ENCODE measurements at places on chromosomes 5 and 9.

DNA sequence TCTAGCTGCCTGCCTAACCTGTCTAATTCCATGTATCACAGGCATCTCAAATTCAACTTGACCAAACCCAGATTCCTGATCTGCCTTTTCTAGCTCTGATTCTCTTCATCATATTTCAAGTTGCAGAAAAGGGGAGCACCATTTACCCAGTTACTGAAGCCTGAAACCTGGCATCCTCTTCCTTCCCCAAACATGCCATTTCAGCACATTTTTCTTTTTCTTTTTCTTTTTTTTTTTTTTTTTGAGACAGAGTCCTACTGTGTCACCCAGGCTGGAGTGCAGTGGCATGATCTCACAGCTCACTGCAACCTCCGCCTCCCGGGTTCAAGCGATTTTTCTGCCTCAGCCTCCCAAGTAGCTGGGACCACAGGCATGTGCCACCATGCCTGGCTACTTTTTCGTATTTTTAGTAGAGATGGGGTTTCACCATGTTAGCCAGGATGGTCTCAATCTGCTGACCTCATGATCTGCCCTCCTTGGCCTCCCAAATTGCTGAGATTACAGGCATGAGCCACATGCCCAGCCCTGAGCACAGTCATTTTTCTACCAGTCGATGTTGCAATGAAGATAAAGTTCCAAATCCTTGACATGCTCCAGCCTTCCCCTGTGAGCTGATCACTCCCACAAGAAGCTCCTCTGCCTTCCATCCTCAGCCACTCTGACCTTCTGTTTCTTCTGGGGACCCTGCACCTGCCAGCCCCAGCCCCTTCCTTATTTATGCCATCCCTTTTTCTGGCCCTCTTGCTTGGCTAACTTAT is 32.2 kb downstream of the ACER2 start:
- no peak for ATAC-seq

DNA sequence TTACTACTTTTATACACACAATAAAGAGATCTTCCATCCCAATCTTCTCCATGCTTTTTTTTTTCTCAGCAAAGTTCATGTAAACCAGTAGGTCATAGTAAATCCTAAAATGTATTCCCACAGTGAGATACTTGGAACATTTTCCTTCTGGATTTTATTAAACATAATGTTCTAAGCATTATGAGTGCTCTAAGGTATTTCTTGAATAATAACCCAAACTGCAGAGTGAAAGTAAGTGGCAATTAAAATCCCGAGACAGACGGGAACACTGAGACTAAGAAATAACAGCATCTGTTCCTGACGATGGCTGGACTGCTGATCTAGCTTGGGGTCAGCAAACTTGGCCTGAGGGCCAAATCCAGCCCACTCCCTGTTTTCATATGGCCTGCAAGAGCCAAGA is 359.8 kb downstream of the ARL15 start:
- ATAC-seq: no peak

GRCh38 chr9:116913536-116913935 is 226.4 kb downstream of the TRIM32 start:
- ATAC-seq: no peak

DNA sequence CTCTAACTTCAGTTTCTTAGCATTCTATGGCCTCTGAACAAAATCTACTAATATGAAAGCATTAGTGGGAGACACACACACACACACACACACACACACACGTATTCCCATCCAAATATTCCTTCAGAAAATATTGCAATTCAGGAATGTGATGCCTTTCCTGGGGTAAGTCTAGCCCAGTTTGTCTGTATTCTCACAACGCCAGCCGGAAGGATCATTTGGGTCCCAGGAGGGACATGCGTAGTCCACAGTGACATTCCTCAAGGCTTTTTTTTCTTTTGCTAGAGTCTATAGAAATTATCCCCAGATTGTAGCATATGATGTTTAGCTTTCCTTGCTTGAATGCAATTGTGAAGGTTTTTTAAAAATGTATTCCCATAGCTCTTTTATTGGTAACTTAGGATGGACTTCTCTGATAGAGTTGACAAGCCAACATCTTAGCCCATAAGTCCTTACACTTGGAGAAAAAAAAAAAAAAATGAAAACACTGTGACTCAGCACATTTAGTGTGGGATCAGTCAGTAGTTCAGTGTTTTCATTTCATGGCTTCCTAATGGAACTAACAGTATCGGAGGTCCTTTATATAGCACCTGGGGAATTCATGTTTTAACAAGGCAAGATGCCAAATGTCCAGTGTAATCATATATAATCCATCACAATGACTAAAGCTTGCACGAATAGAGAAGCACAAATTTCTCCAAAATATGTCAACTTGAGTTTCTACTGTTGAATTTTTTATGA is 316.5 kb downstream of the DIRAS2 start:
- ATAC-seq: no peak

DNA sequence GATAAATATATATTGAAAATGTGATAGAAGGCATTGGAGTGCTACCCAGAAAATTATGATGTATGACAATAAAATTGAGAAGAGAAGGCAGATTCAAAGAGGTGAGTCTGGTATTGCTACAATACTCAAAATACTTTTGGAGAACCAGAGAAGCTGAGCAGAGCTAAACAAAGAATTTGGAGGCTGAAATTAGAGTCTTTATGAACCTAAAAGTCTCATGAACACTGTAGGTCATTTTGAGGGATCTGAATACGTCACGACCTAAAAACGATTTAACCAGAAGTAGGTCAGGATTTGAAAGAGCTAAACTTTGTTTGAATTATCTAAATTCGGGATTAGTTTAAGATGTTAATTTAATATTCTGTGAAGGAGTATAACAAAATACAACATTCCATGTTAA is 182.4 kb upstream of the CDH9 start:
- ATAC-seq: no peak

GRCh38 chr9:84659313-84659712 is 10.2 kb upstream of the NTRK2 start:
- no peak for ATAC-seq

DNA sequence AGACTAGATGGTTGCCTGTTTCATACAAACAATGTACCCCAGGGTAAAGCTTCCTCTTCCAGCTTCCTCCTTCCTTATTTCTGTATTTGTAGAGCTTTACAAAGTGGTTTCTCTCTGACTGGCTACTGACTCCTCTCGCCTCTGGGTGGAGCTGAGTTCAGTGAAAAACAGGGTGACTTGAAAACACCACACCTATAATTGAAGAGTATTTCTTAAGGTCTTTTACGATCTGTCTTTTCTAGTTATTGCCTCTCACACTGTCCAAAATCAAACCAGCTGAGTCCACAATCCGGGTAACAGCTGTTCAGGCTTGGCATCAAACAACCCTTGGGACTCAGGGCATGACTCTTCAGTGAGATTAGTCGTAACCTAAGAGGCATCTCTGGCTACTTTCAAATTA is 200.4 kb downstream of the ARRDC3 start:
- no peak for ATAC-seq

DNA sequence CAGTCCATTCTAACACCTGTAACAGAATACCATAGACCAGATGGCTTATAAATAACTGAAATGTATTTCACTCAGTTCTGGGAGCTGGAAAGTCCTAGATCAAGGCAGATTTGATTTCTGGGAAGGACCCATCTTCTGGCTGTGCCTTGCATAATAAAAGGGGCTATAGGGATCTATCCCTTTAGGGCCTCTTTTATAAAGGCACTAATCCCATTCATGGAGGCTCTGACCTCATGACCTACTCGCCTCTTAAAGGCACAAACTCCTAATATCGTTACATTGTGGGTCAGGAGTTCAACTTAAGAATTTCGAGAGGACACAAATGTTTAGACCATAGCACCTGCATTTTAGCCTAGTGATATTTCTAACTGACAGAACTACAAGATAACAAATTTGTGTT is 619.0 kb downstream of the CDH18 start:
- no peak for ATAC-seq

GRCh38 chr5:98735806-98736507 is 37.5 kb upstream of the RGMB start:
- no peak for ATAC-seq

DNA sequence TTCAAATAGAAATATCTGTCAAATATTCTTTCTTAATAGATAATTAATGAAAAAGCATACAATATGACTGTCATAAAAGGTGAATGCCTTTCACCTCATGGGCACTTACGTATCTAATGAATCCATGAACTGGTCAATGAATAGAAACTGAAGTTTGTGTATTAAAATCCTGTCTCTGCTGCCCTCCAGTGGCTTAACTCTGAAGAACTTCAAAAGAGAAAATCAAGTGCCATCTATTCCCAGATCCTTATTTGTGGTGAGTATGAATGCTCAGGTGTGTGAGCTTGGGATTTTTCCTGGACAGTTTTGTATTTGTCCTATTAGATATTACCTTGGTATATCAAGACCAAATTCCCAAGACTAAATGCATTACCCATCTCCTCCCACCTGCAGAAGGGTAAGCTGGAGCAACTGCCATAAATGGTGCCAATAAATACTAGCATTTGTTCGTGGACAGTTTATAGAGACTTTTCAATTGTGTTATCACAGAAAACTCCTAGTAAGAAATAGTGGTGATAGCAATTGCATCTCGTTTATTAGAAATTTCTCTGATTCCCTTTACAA is 44.0 kb upstream of the SVEP1 start:
- no peak for ATAC-seq

- no peak for ATAC-seq
Observed at GRCh38 chr5:174311121-174311520, 265.6 kb downstream of the NSG2 start.

DNA sequence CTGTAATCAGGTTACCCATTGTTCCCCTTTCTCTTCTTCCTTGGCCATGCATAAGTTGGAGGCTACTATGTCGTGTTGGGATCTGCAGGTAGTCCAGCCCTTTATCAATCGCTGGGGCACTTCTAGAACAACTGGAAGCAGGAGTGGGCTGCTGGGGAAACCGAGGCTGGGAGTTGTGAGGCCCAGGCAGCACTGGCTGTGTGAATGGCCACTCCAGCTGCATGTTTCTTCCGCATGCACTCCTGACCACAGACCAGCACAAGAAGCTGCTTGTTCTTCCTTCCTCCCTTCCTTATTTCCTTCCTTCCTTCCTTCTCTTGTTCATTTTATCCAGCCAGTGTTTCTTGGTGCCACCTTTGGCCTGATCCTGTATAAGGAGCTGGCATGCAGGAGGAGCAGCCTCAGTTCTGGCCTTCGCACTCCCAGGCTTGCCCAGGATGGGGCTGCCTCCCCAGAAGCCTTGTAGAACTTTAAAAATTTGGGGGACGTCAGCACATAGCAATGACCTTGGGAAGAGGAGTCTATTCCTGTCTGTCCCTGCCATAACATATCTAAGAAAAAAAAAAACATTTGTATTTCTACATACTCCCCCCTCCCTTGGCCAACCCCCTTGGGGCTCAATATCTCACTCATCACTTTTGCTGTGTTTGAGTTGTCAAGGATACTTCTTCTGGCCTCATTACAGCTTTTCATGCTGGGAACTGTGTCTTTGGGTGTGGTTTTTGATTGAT is 20.8 kb upstream of the CXCL14 start:
- no peak for ATAC-seq

- no peak for ATAC-seq
Observed at GRCh38 chr9:134663084-134663483, 21.5 kb downstream of the COL5A1 start.

DNA sequence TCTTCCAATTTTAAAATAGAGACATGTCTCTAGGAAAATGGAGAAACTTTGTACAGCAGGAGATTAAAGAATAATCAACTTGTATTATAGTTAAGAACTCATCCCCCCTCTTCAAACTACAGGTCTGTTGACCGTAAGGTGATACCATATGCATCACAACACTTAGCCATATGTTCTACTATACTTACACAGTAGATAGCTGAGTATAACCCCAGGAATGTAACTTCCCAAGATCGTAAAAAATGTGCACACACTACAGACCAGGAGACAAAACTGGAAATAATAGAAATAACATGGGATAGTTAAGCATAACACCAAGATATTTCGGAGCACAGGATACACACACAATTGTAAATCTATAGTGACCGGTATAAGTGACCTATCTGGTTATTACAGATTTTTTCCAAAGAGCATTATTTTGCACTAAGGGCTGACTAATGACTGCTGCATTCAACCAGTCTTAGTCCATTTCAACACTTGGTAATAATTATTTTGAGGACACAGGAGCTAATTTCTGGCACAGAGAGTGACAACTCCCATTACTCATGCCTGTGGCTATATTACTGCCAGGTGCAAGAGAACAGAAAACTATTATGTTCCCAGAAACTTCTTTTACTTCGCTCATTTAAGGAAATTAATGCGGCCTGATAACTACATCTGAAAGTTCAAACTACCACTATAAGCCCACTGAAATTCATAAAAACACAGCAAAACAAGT is 15.4 kb upstream of the ZNF622 start:
- no peak for ATAC-seq

DNA sequence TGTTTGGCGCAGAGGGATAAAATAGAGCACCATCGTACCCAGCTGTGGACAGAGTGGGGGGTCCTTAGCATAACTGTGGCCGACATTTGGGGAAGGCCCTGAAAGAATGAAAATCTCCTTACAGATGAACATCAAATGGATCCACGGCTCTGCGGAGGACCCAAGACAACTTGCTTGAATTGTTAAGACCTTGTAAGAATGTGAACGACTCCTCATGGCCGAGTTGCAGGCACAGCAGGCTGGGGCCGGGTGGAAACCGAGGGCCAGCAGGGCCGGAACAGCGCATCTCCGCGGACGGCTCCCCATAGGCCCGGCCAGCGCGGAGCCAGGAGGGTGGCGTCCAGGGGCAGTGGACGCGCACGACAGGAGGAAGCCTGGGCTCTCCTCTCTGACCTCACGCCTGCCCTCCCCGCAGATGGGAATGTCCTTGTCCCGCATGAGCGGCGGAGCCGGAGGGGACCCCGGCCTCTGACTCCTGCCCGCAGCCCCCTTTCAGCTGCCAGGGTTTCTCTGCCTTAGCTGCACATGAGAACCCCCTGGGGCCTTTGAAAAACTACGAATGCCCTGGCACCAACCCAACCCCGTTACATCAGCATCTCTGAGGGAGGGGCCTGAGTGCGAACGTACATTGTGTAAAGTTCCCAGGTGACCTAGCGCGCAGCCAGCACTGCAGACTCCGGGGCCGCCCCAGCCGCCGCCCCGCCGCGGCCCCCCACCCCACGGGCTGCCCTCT is 36.2 kb upstream of the PTCH1 start:
- ATAC-seq: peak; percentile 41

- ATAC-seq: no peak
Observed at GRCh38 chr5:32600054-32600622, 14.8 kb downstream of the SUB1 start.

GRCh38 chr5:124061663-124062062 is 549.7 kb downstream of the CSNK1G3 start:
- ATAC-seq: no peak

GRCh38 chr5:128782446-128782845 is 182.8 kb upstream of the SLC27A6 start:
- no peak for ATAC-seq

DNA sequence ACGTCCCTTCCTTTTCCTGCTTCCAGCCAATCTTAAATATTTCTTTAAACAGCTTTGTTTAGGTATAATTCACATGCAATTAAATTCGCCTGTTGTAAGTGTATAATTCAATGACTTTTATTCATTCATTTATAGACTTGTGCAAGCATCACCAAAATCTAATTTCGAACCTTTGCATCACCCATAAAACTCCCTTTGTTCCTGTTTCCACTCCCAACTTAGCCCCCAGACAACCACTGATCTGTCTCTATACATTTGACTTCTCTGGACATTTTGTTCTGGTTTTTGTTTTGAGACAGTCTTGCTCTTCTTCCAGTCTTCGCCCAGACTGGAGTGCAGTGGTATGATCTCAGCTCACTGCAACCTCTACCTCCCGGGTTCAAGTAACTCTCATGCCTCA is 71.5 kb downstream of the NR6A1 start:
- no peak for ATAC-seq

- ATAC-seq: no peak
Observed at GRCh38 chr9:129267141-129267540, 89.1 kb upstream of the IER5L start.

- no peak for ATAC-seq
Observed at GRCh38 chr5:100322483-100322882, 212.7 kb upstream of the FAM174A start.

All from activated CD4-positive, CD25-positive, alpha-beta regulatory T cell treated with anti-CD3 and anti-CD28 coated beads, Interleukin-2, amount 50 U/mL, for 24 hours (primary cell).